ENCODE measurements at places on chromosomes 13 and 19. TPM values are rescaled to one million over a fixed set of nuclear protein-coding genes. Genes with fewer than 3 reads are reported as not detected.

DNA sequence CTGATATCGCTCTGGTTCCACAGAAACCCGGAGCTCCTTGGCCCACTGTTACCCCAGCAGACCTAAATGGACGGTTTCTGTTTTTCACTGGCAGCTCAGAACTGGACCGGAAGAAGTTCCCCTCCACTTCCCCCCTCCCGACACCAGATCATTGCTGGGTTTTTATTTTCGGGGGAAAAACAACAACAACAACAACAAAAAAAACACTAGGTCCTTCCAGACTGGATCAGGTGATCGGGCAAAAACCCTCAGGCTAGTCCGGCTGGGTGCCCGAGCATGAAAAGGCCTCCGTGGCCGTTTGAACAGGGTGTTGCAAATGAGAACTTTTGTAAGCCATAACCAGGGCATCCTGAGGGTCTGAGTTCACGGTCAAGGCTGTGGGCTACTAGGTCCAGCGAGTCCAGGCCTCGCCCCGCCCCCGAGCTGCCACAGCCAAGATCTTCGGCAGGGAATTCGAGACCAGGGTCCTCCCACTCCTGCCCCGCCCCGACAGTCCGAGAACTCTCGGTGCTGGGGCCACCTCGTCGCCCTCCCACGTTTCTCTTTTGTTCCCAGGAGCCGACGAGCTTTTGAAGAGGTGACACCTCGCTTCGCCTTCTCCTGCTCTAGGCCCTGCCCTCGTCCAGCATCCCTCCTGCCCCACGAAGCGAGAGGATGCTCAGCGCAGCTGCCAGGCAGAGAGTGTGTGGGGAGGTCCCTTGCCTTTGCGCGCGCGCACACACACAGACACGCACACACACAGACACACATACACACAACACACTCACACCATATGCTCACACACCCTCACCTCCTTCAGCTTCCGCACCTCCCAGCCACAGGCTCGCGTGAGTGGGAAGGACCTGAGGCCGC, 8.8 kb downstream of the ZIC2 start:
- DNase-seq: no peak

GRCh38 chr13:47672245-47673008, 328.6 kb downstream of the SUCLA2 start:
- no peak for DNase-seq

DNA sequence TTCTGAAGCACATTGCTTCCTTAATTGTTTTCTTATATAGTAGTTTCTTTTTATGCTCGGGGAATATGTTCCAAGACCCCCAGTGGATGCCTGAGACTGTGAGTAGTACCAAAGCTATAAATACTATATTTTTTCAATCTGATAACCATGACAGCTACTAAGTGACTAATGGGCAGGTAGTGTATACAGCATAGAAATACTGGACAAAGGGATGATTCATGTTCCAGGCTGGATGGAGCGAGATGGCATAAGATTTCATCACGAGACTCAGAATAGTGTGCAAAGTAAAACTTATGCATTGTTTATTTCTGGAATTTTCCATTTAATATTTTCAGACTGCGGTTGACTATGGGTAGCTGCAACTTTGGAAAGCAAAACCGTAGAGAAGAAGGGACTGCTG, 47.9 kb upstream of the OLFM4 start:
- no peak for DNase-seq

DNA sequence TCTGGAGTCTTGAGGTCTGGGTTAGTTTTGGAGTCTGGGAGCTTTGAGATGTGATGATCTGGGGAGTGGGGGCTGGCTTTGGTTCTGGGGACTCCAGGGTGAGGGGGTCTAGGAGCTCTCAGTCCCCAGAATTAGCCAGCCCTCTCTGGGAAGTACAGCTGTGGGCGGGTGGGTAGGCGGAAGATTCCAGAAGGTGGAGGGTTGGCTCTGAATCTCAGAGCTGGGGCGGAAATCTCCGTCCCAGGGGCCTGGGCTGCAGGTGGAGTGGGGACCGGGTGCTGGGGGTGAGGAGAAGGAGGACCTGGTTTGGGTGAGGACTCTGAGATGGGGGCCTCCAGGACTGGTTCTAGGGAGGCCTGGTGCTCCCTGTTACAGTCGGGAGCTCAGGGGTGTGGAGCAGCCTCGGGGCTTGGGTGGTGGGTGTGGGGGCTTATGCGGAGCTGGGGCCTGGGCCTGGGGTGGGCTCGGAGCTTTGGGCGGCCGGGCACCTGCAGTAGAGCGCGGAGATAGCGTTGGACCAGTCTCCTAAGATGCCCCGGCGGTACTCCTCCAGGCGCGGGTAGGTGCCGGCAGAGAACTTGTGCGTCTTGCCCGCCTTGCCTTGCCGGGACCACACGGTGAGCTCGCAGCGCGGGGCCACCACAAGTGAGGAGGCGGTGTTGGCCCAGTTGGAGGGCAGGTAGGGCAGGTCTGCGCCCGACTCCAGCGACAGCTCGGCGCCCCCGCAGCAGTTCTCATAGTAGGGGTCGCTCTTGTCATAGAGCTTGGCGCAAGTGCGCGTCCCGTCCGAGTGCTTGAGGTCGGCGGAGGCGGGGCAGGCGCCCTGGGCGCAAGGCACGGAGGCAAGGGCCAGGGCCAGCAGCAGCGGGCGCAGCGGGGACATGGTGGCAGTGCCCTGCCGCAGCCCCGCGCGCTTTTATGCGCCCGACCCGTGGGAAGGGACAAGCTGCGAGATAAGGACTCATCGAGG, at the start of gene SYCN:
Gene SYCN (minus strand): TSS at position 892 of the 970 bp plus-strand sequence. CDS start 9 bp downstream, at position 883.
- no peak for DNase-seq

- no peak for DNase-seq
These were observed 79.7 kb downstream of the EFNB2 start for GRCh38 chr13:106455777-106456176.

GRCh38 chr19:45206328-45206727, 27.7 kb downstream of the BLOC1S3 start:
- DNase-seq: no peak

DNA sequence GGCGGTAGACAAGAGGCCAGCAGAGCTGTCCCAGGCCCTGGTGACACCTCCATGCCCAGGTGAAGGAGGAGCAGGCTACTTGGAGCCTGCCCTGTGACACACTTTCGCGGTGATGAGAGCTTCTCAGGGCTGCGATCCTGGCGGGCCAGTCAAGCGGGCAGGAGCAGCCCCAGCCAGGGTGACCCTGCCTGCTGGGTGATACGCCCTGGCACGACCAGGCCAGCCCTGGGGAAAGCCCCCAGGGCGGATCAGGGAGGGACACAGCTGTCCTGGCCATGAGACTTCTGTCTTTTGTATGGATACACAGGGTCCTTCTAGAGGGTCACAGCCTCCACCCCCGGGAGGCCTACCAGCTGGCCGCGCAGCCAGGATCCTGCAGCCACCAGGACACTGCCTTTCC, 13.1 kb downstream of the DNM2 start:
- no peak for DNase-seq

GRCh38 chr19:51331193-51331592, 10.7 kb downstream of the VSIG10L start:
- no peak for DNase-seq

- no peak for DNase-seq
These were observed 85.3 kb downstream of the COG6 start for GRCh38 chr13:39740761-39741160.

GRCh38 chr13:102369302-102369701, 32.5 kb downstream of the FGF14 start:
- DNase-seq: peak; percentile 40

DNA sequence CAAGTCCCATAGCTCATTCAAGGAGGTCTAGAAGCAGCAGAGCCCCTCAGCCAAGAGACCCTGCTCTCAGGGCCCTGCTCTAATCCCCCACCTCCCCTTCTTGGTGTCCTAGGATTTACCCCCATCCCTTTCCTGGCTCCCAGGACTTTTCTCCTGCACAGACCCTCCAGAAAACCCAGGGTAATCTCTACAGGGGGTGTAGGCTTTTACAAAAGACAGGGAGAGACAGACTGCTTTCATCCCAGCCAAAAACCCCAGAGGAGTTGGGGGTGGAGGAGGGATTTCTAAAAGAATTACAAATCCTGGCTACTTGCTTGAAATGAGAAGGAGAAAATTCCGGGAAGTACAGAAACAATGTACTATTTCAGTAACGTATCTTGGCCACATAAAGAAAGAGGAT, 133.3 kb downstream of the TNFSF13B start:
- DNase-seq: no peak

DLL3 gene
- 0.05 TPM for total RNA-seq

LRFN3 gene
- 6.3 TPM for total RNA-seq

LGALS7B gene
- not detected for total RNA-seq

PSPN gene
- total RNA-seq: 0.69 TPM

CA11 gene
- 0.35 TPM for total RNA-seq

KLF1 gene
- not detected for total RNA-seq

PVR gene
- total RNA-seq: 230 TPM
